Spinal cord (tissue), 10 donors: ENCODE measurements at places on chromosomes 3 and 15.

- DNase-seq: no peak
Measured at GRCh38 chr3:45608885-45609284, 14.3 kb downstream of the LIMD1 start.

GRCh38 chr3:151268267-151269235 is 9.8 kb downstream of the P2RY14 start:
- no peak for DNase-seq

GRCh38 chr15:65412556-65412955 is 10.2 kb downstream of the IGDCC4 start:
- DNase-seq: no peak

DNA sequence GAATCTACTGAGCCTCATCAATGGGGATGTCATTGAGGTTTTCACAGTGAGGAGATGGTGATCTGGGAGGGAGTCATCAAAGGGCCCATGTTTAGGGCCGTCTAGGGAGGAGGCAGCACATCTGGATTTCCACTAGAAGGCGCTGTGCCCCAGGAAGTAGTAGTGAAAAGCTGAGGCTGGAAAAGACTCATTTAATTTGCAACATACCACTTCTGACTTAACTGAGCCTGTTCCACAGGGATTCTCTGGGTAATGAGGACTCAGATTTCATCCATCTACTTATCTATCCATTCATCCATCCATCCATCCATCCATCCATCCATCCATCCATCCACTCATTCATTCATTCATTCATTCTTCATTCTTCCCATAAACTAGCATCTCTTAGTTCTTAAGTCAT is 17.4 kb upstream of the SHF start:
- DNase-seq: no peak

DNA sequence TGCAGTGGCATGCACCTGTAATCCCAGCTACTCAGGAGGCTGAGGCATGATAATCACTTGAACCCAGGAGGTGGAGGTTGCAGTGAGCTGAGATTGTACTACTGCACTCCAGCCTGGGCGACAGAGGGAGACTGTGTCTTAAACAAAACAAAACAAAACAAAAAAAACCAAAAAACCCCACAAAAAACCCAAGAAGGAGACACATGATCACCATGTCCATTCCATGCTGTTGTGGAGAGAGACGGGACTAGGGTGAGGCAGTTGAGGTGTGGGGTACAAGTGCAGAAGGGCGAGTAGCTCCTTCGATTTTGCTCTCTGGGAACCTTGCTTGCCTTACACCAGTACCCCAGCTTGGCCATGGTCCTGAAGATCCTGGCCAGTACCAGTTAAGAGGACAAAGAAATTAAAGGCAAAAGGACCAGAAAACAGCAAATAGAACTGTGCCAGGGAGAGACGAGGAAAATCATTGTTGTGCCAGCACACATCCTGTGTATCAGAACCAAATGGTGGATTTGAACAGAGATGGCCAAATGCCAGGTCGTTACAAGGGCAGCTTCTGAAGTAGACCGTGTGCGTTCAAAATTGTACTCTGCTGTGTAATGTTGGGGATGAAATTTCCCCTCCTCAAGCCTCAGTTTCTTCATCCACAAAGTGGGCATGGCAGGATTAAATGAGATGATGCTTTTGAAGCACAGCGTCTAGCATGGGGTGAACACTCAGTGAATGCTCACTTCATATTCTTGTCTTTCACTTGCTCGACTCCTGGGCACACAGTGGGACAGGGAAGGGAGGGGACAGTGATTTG is 42.9 kb upstream of the CTSH start:
- DNase-seq: peak; percentile 24

GRCh38 chr3:159600291-159600690 is 388.3 kb upstream of the IL12A start:
- no peak for DNase-seq
